ENCODE measurements at places on chromosomes 2 and 18.

DNA sequence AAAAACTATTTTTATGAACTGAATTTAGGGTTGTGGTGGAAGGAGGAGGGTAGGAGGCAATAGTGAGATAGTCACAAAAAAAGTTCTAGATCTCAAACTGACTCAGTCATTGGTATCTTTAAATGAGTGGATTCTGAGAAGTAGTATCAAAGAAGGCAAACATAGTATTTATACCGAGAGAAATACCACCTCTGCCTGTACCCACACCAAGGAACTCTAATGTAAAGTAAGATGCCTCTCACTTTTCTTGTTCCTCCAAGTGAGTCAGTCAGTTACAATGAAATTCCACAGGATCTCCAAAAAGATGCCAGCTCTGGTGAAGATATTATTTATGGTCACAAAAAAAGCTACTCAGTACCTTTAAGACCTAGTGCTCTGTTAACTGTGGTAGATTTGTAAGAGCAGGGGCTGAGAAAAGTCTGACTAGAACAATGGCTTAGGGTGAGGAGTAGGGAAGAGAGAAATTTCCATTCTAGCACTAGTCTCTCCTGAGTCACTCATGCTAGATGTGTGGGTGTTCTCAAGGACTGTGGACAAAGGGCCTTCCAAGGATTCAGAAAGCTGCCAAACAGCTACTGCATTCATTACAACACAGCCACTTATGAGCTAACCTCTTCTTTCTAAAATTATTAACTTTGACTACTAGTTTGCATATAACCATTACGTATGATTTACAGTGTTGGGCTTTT lies 36.3 kb downstream of the YWHAQ start:
- no peak for DNase-seq

DNA sequence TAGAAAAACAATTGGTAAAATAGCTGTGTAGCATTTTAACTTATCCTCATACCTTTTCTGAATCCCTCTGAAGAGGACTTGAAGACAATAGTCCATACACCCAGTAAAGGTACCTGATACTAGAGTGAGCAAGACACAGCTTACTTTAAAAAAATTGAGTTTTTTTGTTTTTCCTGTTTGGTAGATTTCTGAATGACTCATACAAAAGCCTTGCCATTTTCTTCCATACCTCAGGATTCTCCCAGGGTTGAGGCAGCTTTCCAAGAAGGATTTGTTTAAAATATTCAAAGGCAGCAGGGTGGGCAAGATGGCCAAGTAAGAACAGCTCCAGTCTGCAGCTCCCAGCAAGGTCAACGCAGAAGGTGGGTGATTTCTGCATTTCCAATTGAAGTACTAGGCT lies 551.0 kb upstream of the LRATD1 start:
- DNase-seq, result no peak

DNA sequence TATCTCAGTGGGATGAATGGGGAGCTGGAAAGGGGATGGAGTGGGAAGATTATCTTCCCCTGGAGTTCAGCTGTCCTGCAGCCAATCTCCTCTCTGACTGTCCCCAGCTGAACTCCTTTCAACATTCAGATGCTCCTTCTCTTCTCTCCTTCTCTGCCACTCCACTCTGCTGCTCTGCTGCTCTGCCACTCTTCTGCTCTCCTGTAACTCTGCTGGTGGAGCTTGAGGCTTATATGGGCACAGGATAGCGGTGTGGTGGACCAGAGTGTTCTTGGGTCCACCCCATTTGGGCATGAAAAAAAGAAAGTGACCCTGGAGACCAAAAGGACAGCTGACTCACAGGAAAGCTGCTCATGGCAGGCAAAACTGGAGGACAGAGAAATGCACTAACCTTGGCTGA lies 26.6 kb downstream of the FAHD2B start:
- DNase-seq, result no peak

DNA sequence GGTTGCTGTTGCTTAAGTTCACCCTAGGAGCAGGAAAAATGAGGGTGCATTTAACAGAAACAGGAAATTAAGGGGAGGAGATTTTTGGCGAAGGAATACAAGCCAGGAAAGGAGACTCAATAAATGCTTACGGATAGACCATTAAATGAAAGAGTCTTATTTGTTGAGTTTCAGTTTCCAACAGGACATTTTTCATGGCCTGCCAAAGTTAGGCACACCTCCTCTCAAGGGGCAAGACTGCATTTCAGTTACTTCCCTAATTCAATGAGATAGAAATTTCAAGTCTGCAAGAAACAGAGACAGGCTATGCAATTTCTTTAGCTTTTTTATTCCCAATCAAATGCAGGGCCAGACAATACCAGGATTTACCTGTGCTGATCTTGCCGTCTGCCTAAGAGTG lies 394.7 kb upstream of the KLHL29 start:
- no peak for DNase-seq

DNA sequence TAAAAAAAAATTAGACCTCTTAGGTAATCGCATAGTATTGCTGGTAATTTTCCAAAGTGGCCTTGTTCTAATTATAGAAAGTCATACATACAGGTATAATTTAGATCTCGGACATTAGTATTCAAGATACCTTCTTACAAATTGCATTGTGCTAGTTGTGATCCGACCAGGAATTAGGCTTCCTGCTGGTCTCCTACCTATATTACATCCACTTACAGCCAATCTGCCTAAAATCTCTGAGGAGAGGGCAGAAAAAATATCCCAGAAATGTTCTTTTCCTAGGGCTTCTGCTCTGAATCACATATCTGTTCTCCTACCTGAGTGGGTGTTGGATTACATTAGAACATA lies 314.7 kb upstream of the GULP1 start:
- no peak for DNase-seq

GRCh38 chr2:101817481-101817880 lies 120.0 kb downstream of the MAP4K4 start:
- no peak for DNase-seq

DNA sequence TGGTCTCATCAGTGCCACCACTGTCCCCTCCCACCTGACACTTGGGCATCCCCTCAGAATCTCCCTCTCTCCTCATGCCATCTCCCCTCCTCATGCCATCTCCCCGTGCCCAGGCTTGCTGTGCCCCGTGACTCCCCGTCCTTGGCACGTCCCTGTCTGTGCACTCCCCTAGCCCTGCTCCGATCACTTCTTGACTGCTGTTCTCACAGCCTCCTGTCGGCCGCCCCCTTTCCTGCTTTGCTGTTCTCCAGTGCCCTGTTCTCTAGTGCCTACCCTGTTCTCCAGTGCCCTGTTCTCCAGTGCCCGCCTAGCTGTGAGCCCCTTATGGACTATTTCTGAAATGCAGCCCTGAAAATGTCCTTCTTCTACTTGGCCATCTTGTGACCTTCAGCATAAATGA lies 253.8 kb downstream of the ALPK2 start:
- no peak for DNase-seq

GRCh38 chr2:47205576-47206141 lies 50.6 kb upstream of the STPG4 start:
- no peak for DNase-seq
